Renal pelvis (tissue), 12 donors: ENCODE measurements at places on chromosomes 1 and 21. TPM values are rescaled to one million over a fixed set of nuclear protein-coding genes. Genes with fewer than 3 reads are reported as not detected.

GRCh38 chr1:10528066-10529014 lies 53.6 kb downstream of the PEX14 start:
- no peak for DNase-seq

CFHR5 gene
- polyA plus RNA-seq = not detected

COL9A2 gene
- 19.4 TPM for polyA plus RNA-seq

DNA sequence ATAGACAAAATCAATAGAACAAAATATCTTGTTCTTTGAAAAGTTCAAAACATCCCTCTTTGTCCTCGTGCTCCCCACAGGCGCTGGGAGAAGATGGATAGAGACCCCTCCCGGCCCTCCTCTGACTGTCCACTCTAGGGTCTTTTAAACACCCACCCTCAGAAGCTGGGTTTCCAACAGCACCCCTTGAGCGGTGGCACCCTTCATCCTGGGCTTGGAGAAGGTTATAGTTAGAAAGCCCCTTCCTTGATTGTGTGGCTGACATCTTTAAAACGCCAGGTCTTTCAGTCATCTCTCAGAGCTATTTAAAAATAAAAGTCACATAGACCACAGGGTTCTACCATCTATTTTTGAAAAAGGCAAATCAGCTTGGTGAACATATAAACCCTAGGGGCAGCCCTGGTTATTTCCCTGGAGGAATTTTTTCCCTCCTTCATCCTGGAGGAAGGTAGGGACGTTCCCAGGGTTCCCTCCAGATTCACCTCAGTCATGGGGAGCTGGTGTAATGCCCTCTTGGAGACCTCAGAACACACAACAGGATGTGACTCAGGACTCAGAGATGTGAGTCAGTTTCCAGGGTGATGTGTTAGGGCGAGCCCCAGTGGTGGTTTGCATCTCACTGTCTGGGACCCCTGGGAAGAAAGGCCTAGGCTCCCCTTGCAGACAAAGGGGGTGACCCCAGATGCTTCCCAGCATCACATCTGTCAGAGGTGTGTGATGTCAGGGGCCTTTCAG lies 138.5 kb downstream of the CLIC6 start:
- no peak for DNase-seq

GRCh38 chr1:214187121-214187900 lies 93.6 kb upstream of the SMYD2 start:
- DNase-seq = no peak

DNA sequence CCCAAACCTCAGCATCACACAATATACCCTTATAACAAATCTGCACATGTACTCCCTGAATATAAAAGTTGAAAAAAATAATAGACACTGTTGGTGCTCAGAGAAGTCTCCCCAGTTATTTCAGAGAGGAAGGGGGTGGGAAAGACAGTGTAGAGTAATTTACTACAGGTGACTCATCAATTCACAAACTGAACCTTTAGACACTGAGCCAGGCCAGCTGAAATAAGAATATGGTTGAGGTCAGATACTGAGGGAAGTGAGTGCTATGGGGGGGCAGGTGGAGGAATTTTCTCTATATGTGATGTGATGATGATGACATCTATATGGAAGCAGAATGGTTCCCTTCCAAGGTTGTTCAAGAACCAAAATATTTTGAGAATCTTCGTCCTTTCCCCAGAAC lies 50.1 kb downstream of the MRPL39 start:
- DNase-seq = no peak

DNA sequence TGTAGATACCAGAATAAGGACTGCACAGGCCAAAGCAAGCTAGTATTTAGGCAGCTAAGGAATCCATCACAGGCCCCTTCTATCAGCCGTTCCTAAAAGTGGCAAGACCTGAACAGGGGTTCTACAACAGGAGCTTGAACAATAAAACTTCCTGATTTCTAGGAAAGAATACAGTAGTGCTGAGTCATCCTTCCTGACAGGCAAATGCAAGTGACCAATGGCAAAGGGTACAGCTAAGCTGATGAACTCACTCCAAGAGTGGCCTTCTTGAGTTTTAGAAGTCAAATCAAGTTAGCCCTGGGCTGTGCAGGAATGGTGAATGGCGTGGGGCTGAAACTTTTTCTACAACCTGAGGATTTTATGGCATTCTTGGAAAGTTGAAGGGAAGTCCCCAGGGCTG lies 112.9 kb downstream of the GREM2 start:
- DNase-seq = no peak

DNA sequence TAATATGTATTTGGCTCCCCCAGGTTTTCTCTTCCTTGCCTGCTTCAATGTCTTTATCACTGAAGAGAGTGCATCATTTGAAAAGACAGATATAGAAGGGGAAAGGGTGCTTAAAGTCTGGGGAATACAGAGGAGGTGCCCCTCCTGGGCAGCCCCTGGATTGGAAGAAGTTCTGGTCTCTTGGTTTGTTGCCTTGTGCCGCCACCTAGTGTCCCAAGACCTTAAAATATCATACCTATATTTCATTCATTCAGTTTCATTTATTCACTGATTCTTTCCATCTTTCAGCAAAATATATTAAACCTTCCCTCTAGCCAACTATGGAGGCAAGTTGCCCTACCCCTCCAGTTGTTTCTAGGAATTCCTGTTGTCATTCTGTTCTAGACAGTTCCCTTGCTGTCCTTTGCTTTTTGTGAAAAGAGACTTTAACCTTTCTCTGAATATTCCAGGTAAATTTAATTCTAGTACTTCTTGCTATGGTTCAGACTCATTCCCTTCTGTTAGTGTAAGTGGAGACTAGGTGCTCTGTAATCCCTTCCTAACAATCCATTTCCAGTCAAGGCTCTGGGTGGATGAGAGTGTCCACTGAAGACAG lies 56.1 kb downstream of the MEF2D start:
- no peak for DNase-seq

DNA sequence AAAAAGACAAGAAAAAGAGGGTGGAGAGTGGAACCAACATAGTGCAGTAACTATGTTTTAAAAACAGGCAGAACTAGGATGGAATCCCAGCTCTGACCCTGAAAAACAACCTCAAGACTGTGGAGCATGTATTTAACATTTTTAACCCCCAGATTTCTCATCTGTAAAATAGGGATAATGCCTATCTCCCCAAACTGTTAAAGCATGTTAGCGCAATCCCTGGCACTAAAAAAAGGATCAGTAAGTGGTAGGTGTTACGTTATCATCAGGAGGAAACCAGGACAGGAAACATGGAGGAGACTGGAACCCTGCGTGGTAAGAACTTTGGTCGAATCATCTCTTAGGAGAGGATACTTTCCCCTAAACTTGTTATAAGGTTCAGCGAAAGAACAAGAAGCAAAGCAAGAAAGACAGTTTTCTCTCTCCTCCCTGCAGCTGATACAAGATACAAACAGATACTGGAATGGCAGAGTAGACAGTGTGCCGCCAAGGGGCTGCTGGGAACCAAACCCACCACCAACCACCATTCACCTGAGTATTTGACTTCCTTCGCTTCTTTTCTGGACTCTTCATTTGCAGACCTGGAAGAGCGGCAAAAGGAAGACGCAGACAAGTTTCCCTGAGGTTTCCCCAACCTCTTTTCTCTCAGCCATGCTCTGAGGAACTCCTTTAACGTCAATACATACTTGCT lies 991 bp downstream of the PYGO2 start:
- no peak for DNase-seq

GRCh38 chr1:154361357-154361756 lies 36.0 kb downstream of the ATP8B2 start:
- no peak for DNase-seq

DNA sequence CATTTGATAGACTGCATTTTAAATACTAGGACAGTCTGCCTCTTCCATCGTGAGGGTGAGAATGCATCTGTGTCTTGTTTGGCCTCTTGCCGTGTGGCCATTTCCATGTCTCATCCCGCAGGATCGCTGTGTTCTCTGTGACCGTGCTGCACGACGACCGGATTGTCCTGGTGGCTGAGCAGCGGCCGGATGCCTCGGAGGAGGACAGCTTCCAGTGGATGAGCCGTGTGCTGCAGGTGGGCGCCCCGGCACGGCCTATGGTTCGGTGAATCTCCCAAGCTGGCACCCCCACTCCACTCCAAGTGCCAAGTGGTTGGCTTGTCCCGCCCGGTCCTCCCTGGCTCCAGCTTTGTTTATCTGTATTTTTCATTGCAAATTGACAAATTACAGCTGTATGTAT lies 55.2 kb downstream of the S100B start:
- DNase-seq = no peak

DNA sequence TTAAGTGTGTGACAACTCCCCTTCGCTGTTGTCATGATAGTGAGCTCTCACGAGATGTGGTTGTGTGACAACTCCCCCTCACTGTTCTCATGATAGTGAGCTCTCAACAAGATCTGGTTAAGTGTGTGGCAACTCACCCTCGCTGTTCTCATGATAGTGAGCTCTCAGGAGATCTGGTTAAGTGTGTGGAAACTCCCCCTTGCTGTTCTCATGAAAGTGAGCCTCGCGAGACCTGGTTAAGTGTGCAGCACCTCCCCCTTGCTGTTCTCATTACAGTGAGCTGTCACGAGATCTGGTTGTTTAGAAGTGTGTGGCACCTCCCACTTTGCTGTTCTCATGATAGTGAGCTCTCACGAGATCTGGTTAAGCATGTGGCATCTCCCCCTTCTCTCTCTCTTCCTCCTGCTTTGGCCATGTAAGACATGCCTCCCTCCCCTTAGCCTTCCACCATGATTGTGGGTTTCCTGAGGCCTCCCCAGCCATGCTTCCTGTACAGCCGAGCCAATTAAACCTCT lies 25.1 kb upstream of the LSS start:
- DNase-seq = no peak

APOBEC4 gene
- not detected for polyA plus RNA-seq

SMAP2 gene
- 22.8 TPM for polyA plus RNA-seq

NTRK1 gene
- 1.3 TPM for polyA plus RNA-seq

GRCh38 chr1:226128487-226129075 lies 58.0 kb downstream of the ACBD3 start:
- DNase-seq = no peak
